SK-N-MC (cell line): ENCODE measurements at places on chromosomes 2 and 18.

DNA sequence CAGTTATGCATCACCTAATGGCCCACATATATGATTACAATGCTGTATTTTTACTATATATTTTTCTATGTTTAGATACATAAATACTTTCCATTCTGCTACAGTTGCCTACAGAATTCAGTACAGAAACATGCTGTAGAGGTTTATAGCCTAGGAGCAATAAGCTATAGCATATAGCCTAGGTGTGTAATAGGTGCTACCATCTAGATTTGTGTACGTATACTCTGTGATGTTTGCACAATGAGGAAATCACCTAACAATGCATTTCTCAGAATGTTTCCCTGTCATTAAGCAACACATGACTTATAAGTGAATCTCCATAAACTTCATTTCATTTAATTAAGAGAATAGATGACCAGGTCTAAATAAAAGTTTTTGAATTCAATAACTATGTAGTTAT is 43.5 kb downstream of the SLC38A11 start:
- no peak for DNase-seq

DNA sequence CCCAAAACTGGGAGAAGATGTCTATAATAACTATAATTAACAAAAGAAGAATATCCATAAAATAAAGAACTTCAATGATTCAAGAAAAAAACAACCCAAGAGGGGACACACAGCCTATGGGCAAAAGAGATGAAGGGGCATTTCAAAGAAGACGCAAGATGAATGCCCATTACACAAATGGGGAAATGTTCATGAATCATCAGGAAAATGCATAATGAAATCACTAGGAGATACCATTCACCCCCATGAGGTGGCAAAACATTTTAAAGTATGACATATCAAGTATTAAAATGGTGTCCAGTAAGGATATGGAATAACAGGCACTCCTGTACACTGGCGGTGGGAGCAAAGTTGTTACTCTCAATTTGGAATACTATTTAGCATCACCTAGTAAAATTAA is 183.3 kb downstream of the TXNL1 start:
- DNase-seq: no peak

DNA sequence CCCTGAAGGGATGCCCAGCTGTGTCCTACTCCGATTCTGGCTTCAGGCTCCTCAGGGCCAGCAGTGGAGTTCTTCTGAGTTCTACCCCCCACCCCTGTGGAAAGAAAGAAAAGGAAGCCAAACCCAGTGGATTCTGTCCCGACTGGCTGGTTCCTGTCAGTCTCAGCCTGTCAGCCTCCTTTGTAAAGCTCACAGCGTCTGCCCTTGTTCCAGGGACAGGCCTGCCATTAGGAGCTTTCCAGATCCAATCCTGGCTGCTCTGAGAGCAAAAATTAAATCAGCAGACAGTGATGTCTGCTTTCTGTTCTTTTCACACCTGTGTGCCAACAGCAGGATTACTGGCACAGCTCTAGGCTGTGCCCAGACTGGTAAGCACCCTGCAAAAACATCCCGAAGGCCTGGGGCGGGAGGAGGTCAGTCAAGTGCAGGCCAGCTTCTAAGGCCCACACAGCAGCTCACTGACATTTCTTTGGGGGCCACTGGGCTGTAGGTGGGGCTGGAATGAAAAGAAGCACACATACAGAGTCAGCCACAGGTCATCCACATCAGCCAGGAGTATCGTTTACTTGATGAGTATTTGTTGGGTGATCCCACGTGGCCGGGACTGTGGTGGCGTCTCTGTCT is 69.1 kb downstream of the EHD3 start:
- DNase-seq: no peak

GRCh38 chr2:192011196-192011595 is 164.3 kb upstream of the CAVIN2 start:
- no peak for DNase-seq

DNA sequence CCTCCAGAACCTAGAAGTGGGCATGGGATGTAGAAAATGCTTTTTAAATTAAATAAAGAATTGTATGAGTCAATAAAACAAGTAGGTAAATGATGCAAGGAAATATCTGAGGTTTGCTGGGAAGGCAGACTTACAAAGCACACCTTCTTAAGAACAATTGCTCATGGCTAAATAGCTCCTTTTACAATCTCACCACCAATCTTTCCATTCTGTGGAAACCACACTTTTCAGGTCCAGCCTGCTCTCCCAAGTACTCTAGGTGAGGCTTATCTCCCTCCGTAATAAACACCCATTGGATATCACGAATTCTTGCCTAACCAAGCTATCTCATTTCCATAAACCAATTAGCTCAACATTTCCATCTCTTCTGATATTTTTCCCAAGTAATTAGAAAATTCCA is 91.5 kb upstream of the SLC8A1 start:
- DNase-seq: no peak

DNA sequence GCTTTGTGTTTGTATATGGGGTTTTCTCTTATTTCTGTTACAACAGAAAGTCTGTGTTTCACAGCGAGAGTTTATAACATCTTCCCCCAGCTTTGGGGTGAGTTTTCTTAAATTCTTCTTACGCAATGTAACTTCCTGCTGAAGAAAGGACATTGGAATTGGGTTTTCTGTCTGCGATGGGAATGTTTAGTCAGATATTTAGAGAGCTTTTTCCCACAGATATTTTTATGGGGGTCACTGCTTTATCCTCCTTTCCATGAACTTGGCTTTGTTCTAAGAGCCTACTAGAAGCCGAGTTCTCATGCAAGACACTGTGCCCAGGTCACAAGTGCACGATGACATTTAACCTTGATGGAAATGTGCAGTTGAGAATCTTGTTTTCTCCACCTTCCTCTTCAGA is 22.1 kb downstream of the B3GNT2 start:
- DNase-seq: no peak

DNA sequence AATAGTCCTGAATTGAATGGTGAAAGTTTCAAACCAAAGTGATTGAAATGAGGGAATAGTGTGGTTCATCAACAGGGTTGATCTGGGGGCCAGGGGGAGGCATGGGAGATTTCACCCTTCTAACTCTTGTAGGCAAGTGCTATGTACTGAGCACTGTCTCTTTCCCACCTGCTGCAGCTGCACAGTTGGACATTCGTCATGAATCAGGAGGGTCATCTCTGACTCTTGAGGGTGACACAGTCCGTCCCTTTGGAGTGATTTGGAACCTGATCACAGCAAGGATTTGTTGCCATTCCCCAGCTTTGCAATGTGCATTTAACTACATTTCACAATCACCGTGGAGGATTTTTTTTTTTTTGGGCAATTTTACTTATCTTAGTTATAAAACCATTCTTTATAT is 224.6 kb downstream of the PHLPP1 start:
- no peak for DNase-seq

DNA sequence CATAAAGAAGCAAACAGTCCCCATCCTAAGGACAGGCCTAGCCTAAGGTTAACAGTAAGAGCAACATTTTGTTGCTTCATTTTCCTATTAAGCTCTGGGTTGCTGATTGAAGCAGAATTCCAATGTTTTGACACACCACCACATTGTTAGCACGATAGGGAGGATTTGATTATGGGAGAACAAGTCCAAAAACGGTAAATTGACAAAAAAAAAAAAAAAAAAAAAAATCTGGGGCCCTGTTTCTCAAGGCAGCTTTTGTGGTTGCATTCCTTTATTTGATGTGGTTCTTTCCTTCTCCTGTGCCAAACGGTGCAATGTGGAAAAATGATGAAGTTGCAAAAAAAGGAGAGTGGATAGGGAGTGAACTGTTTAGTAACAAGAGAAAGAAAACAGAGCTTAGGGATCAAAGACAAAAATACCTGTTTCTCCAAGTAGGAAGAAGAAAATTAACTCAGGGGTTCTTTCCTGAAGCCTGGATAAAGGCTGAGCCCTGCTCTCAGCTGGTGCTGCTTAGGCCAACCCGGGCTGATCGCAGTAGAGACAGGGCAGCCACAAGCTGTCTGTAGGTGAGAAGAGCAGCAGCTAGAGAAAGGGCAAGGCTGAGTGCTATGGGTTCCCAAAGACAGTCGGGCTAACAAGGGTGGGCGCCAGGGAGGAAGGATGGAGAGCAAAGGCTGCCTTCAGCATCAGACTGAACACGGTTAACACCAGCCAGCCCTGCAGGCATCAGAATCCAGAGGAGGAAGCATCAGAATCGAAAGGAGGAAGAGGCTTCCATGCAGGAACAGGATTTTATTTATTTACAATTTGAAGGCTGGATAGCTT is 167.8 kb upstream of the FOSL2 start:
- DNase-seq: peak; percentile 37

DNA sequence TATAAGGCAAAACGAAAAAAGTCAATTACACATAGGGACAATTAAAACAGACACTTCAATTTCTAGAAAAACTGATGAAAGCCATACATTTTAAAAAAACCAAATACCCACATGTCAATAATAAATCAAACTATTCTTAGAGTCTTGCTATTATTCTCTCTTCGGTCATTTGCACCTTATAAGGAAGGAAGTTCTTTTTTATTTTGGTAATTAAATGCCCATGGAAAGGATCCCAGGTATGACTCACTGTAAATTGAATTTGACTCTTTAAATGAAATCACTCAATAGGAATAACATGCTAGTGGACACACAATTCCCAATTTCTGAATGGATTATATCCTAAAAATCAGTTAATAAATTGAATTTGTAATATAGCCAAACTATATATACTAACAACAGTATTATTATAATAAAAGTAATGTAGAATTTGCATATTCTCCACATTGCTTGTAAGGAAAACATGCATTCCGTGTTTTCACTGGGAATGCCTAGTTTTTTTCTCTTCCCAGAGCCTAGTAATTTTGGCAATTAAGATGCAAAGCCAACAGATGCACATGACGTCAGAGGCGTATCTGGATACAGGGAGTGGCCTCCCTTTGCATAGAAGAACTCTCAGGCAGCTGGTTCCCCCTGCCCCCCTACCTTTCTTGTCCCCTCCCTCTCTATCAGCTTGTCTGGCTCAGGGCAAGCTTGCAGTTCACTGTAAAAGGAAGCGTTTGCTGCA is 153.5 kb upstream of the PGAP1 start:
- DNase-seq: no peak

GRCh38 chr2:130156624-130157004 is 11.7 kb upstream of the CCDC74B start:
- no peak for DNase-seq

- DNase-seq: no peak
Observed at GRCh38 chr2:165471349-165471950, 2.0 kb downstream of the CSRNP3 start.

DNA sequence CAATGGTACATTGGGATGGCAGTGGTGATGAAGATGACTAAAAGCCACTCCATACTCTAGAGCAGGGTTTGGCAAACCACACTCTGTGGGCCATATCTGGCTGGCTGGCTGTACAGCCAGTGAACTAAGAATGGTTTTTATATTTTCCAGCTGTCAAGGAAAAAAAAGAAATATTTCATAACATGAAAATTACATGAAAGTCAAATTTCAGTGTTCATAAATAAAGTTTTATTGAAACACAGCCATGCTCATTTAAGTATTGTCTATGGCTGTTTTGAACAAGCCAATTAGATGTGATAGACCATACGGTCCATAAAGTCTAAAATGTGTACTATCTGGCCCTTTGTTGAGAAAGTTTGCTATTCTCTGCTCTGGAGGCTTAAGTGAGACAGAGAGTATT is 1.5 kb downstream of the TTC21B start:
- no peak for DNase-seq

GRCh38 chr2:66854298-66854697 is 419.4 kb downstream of the MEIS1 start:
- DNase-seq: no peak

DNA sequence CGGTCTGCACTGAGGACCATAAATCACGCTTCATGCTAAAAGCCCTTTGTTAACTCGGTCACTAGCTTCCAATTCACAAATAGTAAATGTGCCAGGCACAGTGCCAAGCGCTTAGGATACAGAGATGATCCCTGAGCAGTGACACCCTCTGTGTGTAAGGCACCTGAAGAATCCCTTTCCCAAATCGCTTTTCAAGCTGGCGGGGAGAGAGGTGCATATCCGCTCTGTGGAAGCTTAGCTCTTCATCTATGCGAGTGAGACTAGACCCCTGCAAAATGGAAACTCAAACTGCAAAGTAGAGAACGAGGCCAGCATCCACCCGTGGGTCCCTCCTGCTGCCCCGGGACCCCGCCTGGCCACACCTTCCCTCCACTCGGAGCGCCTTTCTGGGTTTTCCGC is 2.4 kb downstream of the PIEZO2 start:
- no peak for DNase-seq

GRCh38 chr18:159037-159652 is 788 bp downstream of the USP14 start:
- DNase-seq: no peak

DNA sequence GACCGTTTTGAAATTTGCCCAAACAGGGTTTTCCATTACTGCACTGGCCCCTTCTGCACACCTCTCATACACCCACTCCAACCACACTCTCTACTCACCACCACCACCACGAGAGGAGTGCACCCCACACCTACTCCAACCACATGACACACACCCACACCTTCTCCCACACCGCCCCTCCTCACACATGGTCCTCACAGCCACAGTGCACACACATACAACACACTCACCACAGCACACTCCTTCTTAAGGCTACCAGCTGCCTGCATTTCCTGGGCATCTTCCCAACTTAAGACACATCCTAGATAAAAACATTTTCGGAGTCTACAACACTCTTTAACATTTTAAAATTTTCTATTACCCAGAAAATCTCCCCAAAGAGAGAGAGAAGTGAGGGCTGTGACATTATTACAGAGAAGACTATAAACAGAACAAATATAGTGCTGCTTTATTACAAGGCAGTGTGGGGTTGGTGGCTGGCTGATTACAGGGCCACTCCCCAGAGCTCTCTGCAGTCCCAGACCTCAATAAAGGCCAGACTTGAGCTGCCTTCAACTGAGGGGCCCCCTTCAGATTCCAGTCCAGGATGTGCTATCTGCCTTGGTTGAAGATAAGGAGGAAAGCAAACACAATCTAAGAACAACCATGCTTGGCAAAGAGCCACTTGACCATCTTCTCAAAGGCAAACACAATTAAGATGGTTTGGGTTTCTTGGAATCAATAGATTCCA is 36.1 kb downstream of the NHEJ1 start:
- DNase-seq: no peak

- peak; percentile 97 for DNase-seq
Observed at GRCh38 chr2:168156661-168157060, 90.7 kb downstream of the STK39 start.

- DNase-seq: no peak
Observed at GRCh38 chr18:8962192-8962779, 140.2 kb upstream of the NDUFV2 start.

DNA sequence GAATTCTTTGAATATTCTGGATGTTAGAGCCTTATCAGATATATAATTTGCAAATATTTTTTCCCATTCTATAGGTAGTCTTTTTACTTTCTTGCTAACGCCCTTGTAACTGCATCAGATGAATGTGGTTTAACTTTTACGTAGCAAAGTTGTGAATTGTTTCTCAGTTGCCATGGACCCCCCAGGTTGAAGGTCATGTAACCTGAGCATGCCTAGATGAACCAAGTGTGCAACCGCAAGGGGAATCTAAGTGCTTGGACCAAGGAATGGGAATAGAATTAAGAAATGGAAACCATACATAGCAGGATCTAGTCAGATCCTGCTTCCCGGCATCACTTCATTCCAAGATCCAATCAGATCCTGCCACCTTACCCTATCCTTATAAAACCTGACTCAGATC is 65.1 kb upstream of the TNP1 start:
- DNase-seq: no peak
